ENCODE measurements at places on chromosomes 4 and X.

- no peak for DNase-seq
Observed at GRCh38 chr4:13328591-13328990, 155.5 kb downstream of the RAB28 start.

- DNase-seq, result no peak
Observed at GRCh38 chrX:122196343-122196742, 987.7 kb upstream of the GRIA3 start.

- no peak for DNase-seq
Observed at GRCh38 chrX:139751053-139751452, 43.1 kb upstream of the MCF2 start.

- DNase-seq, result no peak
Observed at GRCh38 chr4:3392321-3392720, 49.4 kb upstream of the HGFAC start.

DNA sequence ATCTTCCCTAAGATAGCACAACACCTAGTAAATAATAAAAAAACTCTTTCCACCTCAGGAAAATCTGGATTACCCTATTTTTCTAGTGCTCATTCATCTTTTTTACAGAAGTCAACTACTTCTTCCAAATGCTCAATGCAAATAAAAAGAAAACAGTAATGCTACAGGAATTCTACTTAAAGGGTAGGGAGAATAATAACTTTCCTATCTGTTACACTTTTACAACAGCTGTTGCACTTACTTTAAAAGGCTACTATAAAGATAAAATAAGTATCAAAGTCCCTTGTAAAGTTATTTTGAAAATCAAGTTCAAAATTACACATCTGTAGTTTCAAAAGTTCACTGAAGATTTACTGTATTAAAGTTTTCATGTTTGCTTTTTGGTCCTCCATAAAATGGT, 37.6 kb downstream of the THOC2 start:
- no peak for DNase-seq

Data from head of caudate nucleus (tissue), 42 donors.